ENCODE measurements at places on chromosomes 12 and 14.

DNA sequence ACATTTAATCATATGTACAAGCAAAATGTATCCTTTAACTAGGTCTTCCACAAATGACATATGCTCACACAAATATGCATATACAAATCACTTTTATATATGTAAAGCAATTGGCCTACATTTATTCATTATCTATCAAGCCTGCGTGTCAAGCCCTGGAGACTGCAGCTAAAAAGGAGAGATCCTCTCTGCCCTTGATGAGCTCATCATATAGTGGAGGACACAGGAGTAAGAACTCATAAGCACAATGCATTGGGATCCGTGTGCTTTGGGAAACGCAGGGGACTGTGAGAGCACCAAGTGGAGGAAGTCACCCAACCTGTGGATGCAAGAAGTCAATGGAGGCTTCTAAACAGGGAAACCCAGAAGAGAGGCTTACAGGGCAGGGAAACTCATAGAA is 735.7 kb downstream of the BCL11B start:
- DNase-seq = no peak

- DNase-seq = peak; percentile 21
These were observed 59.6 kb downstream of the ZFP36L1 start for GRCh38 chr14:68733086-68733914.

- no peak for DNase-seq
These were observed 100.7 kb downstream of the APAF1 start for GRCh38 chr12:98745578-98746391.

DNA sequence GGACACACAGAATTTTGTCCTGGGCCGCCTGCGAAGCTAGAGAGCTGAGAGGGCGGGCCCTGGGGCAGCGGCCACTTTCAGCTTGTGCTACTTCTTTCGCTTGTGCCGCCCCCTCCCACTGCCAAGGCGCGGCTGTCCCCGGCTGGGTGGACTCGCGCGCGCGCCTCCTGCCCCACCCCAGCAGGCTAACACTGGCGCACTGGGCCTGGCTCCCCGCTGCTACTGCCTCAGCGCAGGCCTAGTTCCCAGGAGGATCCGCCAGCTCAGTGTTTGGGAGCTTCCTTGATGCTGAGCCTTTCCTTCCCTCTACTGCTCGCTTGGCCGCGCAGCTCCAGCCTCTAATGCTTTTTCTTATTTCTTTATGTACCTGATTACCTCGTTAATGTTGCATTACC is 27.4 kb upstream of the METAP2 start:
- DNase-seq = no peak

GRCh38 chr12:64681200-64682052 is 71.1 kb downstream of the RASSF3 start:
- no peak for DNase-seq

GRCh38 chr12:55719371-55719770 is 822 bp upstream of the RDH5 start:
- DNase-seq = no peak

GRCh38 chr14:60840313-60840712 is 105.8 kb downstream of the MNAT1 start:
- DNase-seq = no peak

- no peak for DNase-seq
These were observed 144.5 kb downstream of the PHETA1 start for GRCh38 chr12:111224186-111225066.

DNA sequence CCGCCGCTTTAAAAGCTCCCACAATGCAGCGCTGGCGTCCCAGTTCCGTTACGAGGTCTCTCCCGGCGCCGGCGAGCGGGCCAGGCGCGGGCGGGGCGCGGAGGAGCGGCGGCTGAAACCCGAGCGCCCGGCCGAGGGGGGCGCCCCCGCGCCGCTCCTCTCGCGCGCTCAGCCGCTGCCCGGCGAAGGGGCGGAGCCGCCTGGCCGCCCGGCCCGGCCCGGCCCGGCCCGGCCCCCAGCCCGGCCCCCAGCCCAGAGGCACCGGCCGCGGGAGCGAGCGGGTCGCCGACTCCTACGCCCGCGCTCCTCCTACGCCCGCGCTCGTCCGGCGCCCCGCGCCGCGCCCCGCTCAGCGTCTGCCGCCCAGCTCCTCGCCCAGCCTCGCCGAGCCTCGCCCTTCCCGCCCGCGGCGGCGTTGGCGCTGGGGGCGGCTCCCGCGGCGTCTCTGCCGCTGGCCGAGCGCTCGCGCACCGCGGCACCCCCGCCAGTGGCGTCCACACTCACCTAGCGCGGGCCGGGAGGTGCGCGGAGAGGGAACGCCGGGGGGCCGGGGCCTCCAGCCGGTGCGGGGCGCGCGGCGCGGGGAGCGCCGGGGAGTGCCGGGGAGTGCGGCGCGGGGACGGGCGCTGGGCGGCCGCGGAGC is at the start of gene RASSF8:
TSS of gene RASSF8 (plus strand) at position 255 of the 643 bp plus-strand sequence. CDS start 96,662 bp downstream, outside the sequence.
- no peak for DNase-seq

Measured in SIG-M5 (cell line).